SJSA1 (cell line): ENCODE measurements at places on chromosomes 11 and 22.

- DNase-seq, result no peak
Measured at GRCh38 chr11:42521994-42522393, 789.8 kb upstream of the API5 start.

- DNase-seq, result peak; percentile 21
Measured at GRCh38 chr11:16347928-16348685, 8.2 kb downstream of the SOX6 start.

- peak; percentile 13 for DNase-seq
Measured at GRCh38 chr11:211741-212140, 4.2 kb downstream of the RIC8A start.

DNA sequence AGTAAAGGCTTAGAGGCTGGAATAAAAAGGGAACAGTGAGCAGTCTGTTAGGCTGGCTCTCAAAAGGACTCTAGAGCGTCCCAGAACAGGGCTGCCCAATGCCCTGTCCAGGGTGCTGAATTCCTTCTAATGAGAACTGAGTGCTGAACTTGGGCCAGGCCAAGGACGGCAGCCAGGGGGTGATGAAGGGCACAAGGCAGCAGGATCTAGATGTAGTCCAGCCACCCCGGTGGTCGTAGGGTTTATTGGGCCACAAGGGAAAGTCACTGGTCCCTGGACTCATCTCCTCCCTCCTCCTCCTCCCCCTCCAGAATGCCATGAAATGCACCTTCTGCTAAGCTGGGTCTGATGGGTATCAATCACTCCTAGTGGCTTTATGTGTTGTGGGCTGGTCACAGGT, 19.2 kb downstream of the NPTXR start:
- peak; percentile 44 for DNase-seq

GRCh38 chr11:63573881-63574855, 11.0 kb upstream of the PLAAT2 start:
- DNase-seq, result peak; percentile 91
